ENCODE measurements at places on chromosomes 7 and 10. TPM values are rescaled to one million over a fixed set of nuclear protein-coding genes. Genes with fewer than 3 reads are reported as not detected.

Gene CLCN1
- 1.4 TPM for total RNA-seq

Gene GIMAP7
- 7.4 TPM for total RNA-seq

Gene PLAU
- total RNA-seq: 1.7 TPM

Gene SPOCK2
- total RNA-seq: 113 TPM

Gene SSC4D
- total RNA-seq: 1.8 TPM

GRCh38 chr7:20519645-20520044 lies 95.8 kb upstream of the ABCB5 start:
- no peaks in the 10 kb centered on the region for H3K36me3 ChIP-seq
- no peak overlapping the region for H3K4me3 ChIP-seq
- no peaks in the 10 kb centered on the region for H3K4me1 ChIP-seq
- no peak overlapping the region for H3K27ac ChIP-seq
- H3K27me3 ChIP-seq: no peaks in the 10 kb centered on the region

DNA sequence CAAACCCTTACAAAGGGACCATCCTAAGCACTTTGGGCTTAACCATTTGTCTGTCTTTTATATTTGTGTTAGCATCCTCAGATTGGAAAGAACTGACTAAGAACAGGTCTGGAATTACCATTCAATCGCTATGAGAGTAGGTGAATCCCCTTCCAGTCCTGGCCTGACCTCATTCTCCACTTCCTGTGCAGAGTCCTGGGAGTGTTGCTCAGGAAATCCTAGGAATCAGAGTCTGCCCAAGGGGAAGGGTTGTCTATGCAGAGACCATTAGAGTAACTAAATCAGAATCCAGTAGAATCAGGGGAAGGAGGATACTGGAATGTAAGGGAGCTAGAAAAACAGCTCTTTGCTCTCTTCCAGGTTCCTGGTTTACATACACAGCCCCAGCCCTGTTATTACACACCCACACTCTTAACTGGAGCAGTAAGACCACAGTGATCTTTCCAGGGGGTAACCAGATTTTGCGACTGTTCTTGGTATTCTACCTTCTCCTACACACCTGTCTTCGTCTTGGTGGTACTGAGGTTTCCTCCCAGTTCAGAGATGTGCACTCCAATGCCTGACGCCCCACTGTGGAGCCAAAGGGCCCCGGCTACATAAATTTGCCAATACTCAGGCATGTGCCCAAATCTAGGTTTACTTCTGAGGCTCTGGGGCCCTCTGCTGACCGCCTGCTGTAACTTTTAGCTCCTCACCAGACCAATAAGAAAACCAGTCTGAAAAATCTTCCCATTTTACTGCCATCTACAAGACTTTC lies 103.7 kb downstream of the RNF216 start:
- peaks cover 37% of the 10 kb centered on the region for H3K4me1 ChIP-seq
- H3K27me3 ChIP-seq: no peaks in the 10 kb centered on the region
- no peak overlapping the region for H3K4me3 ChIP-seq

DNA sequence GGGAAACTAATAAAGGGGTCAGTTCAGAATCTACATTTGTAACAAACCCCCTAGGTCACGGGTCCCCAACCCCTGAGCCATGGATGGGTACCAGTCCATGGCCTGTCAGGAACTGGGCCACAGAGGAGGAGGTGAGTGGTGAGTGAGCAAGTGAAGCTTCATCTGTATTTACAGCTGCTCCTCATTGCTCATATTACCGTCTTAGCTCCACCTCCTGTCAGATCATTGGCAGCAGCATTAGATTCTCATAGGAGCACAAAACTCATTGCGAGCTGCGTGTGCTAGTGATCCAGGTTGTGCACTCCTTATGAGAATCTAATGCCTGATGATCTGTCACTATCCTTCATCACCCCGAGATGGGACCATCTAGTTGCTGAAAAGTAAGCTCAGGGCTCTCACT lies 88.4 kb upstream of the MPP7 start:
- no peaks in the 10 kb centered on the region for H3K27me3 ChIP-seq
- no peak for DNase-seq
- no peaks in the 10 kb centered on the region for H3K36me3 ChIP-seq
- H3K4me1 ChIP-seq: no peaks in the 10 kb centered on the region
- H3K4me3 ChIP-seq: no peak overlapping the region

- H3K36me3 ChIP-seq: no peaks in the 10 kb centered on the region
- H3K4me3 ChIP-seq: no peak overlapping the region
- DNase-seq: no peak
- no peaks in the 10 kb centered on the region for H3K27me3 ChIP-seq
Measured at GRCh38 chr10:44427479-44427878, 42.6 kb upstream of the CXCL12 start.

DNA sequence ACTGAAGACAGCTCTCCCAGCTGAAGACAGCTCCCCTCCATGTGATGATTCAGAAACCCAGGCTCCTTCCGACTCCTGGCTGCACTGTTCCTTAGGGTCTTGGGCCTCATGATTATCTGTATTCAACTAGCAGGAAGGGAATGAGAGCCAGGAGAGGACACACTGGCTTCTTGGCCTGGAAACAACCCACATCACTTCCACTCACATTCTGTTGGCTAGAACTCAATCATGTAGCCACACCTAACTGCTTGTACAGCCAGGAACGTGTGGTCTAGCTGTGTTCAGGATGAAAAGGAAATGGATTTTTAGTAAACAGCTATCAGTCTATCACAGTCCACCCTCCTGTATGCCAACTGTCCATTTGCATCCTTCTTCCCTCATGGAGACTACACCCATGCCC lies 30.5 kb upstream of the XPNPEP1 start:
- no peak for DNase-seq
- H3K36me3 ChIP-seq: no peaks in the 10 kb centered on the region
- no peaks in the 10 kb centered on the region for H3K27me3 ChIP-seq
- no peaks in the 10 kb centered on the region for H3K4me1 ChIP-seq
- no peak overlapping the region for H3K4me3 ChIP-seq

- no peak for DNase-seq
- H3K4me3 ChIP-seq: no peak overlapping the region
- H3K27ac ChIP-seq: no peak overlapping the region
- H3K27me3 ChIP-seq: no peaks in the 10 kb centered on the region
- no peaks in the 10 kb centered on the region for H3K4me1 ChIP-seq
Measured at GRCh38 chr7:97078023-97078969, 39.2 kb upstream of the SDHAF3 start.

- DNase-seq: no peak
- H3K36me3 ChIP-seq: no peaks in the 10 kb centered on the region
- H3K27me3 ChIP-seq: no peaks in the 10 kb centered on the region
- H3K27ac ChIP-seq: no peak overlapping the region
Measured at GRCh38 chr10:101021239-101021638, 9.7 kb downstream of the PDZD7 start.

DNA sequence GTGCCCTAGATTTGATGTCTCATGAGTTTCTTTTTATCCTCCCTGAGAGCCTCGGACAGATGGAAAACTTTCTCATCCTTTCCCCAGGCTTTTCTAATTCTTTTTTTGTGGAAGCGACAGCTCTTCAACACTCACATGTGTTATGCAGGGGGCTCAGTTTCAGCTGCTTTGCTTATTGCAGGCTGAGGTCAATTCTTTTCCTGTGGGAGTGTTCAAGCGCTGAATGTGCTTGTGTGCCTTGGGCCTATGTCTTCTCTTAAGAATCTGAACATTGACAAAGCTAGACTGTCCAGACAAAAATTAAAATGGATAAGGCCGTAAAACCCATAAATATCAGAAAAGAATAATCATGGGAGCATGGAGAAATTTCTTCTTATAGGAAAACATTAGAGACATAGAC lies 125.2 kb upstream of the STEAP4 start:
- DNase-seq: no peak
- H3K27me3 ChIP-seq: no peaks in the 10 kb centered on the region
- H3K4me3 ChIP-seq: no peak overlapping the region
- no peak overlapping the region for H3K27ac ChIP-seq

- peaks cover 6% of the 10 kb centered on the region for H3K4me1 ChIP-seq
- no peaks in the 10 kb centered on the region for H3K27me3 ChIP-seq
- H3K4me3 ChIP-seq: no peak overlapping the region
- no peaks in the 10 kb centered on the region for H3K36me3 ChIP-seq
Measured at GRCh38 chr10:15453457-15453856, 82.4 kb upstream of the FAM171A1 start.

GRCh38 chr10:125093974-125094705 lies 66.2 kb downstream of the CTBP2 start:
- peak overlapping the region; percentile 14 for H3K27ac ChIP-seq
- no peaks in the 10 kb centered on the region for H3K27me3 ChIP-seq
- no peak overlapping the region for H3K4me3 ChIP-seq

DNA sequence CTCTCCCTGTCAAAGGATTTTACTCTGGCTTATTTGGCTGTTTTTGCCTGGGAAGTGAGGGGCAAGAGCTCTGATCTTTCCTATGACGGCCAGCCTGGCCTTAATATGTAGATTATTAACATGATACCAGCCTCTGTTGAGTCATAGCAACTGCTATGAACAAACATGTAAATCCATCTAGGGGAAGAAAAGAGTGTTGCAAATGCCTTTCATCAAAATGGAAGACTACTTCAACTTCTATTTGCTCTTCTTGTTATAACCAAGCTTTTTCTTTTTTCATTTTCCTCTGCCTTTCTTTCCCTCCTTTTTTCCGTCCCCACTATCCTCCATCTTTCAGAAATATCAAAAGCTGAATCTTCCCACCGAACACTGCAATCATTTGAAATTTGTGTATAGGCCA lies 46.6 kb downstream of the BTRC start:
- no peaks in the 10 kb centered on the region for H3K36me3 ChIP-seq
- no peak overlapping the region for H3K27ac ChIP-seq
- no peak for DNase-seq
- H3K27me3 ChIP-seq: no peaks in the 10 kb centered on the region

DNA sequence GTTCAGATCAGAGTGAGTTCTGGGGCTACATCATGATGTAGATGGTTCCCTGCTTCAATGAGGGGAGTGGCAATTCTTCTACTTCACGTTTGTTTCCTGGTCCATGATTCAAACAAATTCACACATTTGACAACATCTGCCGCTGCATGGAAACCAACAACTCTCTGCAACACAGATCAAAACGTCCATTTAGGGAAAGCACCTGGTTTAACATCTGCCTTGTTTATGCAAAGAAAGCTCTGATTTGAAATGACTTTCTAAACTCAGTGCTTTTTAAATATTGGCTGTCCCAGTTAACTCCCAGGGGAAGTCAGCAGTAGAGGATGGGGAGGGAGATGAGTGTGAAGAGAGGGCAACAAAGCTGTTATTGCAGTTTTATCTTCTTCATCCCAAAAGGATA lies 93.8 kb downstream of the GAD2 start:
- H3K4me1 ChIP-seq: no peaks in the 10 kb centered on the region
- H3K27ac ChIP-seq: no peak overlapping the region
- no peaks in the 10 kb centered on the region for H3K36me3 ChIP-seq
- no peaks in the 10 kb centered on the region for H3K27me3 ChIP-seq
- no peak overlapping the region for H3K4me3 ChIP-seq

Data from testis (tissue), 5 donors.